ENCODE measurements at places on chromosomes 3 and 15.

DNA sequence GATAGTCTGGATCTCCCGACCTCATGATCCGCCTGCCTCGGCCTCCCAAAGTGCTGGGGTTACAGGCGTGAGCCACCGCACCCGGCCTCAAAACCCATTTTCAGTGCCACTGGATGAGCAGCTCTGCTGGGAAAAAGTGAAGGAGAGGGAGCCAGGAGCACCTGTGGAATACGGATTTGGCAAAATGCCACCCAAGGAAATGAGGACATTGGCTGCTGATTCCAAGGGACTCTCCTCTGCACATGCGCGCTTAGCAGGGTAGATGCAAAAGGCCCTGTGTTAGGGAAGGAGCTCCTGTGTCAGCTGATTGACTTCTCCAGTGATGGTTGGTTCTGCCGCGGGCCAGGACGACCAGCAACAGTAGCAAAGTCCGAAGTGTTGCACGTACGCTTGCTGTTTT lies 43.4 kb upstream of the IGF1R start:
- H3K27ac ChIP-seq: no peak overlapping the region
- H3K27me3 ChIP-seq: no peaks in the 10 kb centered on the region
- no peaks in the 10 kb centered on the region for H3K36me3 ChIP-seq
- no peaks in the 10 kb centered on the region for H3K4me1 ChIP-seq
- no peak overlapping the region for H3K4me3 ChIP-seq

- H3K36me3 ChIP-seq: no peaks in the 10 kb centered on the region
- H3K4me1 ChIP-seq: no peaks in the 10 kb centered on the region
- no peak overlapping the region for H3K4me3 ChIP-seq
- DNase-seq: no peak
- no peaks in the 10 kb centered on the region for H3K27me3 ChIP-seq
These were observed 143.7 kb upstream of the LRIG1 start for GRCh38 chr3:66644549-66644948.

DNA sequence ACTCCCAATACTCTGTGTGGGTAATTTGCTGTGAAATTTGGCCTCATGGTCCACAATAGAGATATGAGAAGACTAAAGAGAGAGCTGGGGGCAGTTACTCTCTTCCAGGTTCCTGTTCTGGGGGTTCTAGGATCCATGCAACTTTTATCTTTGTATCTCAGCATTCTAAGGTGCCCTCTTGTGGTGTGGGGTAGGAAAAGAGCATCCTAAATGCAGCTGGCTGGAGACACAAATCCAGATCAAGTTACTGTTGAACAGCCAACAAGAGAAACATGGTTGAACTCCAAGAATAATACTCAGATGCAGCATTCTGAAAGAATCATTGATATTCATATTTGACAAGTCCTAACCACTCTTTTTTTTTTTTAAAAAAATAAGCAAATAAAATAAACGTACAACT lies 238.2 kb downstream of the GREM1 start:
- H3K36me3 ChIP-seq: no peaks in the 10 kb centered on the region
- no peak overlapping the region for H3K27ac ChIP-seq
- no peak overlapping the region for H3K4me3 ChIP-seq
- H3K4me1 ChIP-seq: peaks cover 3% of the 10 kb centered on the region
- H3K27me3 ChIP-seq: no peaks in the 10 kb centered on the region
- DNase-seq: peak; percentile 65

DNA sequence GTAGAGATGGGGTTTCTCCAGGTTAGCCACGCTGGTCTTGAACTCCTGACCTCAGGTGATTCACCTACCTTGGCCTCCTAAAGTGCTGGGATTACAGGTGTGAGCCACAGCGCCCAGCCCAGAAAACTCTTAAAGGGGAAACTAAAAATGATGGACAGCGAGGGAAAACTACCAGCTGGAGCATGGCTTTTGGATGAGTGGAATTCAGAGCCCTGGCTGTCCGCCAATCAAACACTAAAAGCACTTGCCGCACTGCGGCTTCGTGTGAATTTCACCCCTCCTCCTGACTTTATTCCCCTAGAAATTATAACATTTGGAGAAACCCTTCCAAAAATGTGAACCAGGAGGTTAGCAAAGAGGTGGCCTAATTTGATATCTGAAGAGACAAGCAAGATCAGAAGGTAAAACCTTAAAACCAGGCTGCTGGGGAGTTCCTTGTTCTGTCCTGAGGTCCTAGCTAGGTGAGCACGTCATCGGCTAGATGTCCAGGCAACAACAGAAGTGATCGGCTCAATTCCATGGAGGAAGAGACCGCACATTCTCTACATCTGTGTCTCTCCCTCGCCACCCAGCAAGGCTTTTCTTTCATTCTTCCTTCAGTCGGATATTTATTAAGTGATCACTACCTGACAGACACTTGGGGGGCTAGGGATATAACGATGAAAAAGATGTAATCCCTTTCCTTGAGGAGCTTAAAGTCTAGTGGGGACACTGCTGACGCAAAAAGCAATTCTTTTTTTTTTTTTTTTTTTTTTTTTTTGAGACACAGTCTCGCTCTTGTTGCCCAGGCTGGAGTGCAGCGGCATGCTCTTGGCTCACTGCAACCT lies 1.7 kb downstream of the TM4SF19 start:
- no peaks in the 10 kb centered on the region for H3K36me3 ChIP-seq

- no peaks in the 10 kb centered on the region for H3K27me3 ChIP-seq
- H3K4me3 ChIP-seq: no peak overlapping the region
- peak; percentile 84 for DNase-seq
- peak overlapping the region; percentile 23 for H3K27ac ChIP-seq
- no peaks in the 10 kb centered on the region for H3K4me1 ChIP-seq
These were observed 272.9 kb downstream of the FEZF2 start for GRCh38 chr3:62100282-62100989.

DNA sequence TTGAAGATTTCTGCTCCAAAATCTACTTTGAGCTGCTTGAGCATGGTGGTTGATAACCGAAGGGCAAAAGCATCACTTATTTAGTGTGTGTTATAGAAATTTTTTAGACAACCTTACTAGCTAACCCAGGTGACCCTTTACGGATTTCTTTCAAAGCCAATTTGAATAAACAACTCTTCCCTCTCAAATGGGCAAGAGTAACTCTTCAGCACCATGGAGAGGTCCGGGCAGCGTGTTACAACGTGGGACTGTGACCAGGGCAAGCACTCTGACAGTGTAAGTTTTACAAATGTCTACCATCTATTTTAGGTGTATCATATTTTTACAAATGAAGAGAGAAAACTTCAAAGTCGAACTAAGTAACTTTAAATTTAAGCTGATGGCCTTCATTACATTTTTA lies 471.8 kb downstream of the MFSD1 start:
- peak; percentile 54 for DNase-seq
- no peaks in the 10 kb centered on the region for H3K27me3 ChIP-seq
- no peaks in the 10 kb centered on the region for H3K36me3 ChIP-seq
- no peak overlapping the region for H3K4me3 ChIP-seq

GRCh38 chr15:25346371-25346770 lies 92.5 kb downstream of the UBE3A start:
- DNase-seq: no peak

- no peak for DNase-seq
- H3K27ac ChIP-seq: no peak overlapping the region
- no peaks in the 10 kb centered on the region for H3K4me1 ChIP-seq
- no peaks in the 10 kb centered on the region for H3K27me3 ChIP-seq
- H3K36me3 ChIP-seq: no peaks in the 10 kb centered on the region
These were observed 713.7 kb upstream of the SEMA6D start for GRCh38 chr15:47003568-47003967.
